Suprapubic skin (tissue), 4 donors: ENCODE measurements at places on chromosomes 3 and 15.

- no peak for DNase-seq
Measured at GRCh38 chr3:195365371-195365770, 77.4 kb downstream of the ACAP2 start.

DNA sequence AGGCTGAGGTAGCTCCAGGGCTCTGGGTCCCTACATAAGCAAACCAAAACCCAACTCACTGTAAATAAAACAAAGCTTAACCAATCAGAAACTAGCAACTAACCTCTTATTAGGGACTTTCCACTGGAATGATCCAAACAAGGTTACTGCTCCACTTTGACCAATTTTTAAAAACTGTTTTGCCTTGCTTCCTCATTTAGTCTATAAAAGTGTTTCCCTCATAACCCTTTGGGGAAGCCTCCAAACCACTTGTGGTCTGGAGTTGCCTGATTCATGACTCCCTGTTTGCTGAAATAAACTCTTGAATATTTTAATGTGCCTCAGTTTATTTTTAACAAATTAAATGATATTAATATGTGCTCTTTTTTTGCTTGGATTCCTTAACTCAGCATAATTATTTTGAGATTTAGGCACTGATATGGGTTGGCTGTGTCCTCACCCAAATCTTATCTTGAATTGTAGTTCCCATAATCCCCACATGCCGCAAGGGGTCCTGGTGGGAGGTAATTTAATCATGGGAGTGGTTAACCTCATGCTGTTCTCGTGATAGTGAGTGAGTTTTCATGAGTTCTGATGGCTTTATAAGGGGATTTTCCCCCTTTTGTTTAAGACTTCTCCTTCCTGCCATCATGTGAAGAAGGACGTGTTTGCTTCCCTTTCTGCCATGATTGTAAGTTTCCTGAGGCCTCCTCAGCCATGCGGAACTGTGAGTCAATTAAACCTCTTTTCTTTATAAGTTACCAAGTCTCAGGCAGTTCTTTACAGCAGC, 90.6 kb downstream of the CD200R1L start:
- DNase-seq = no peak

- no peak for DNase-seq
Measured at GRCh38 chr15:61822511-61822910, 237.7 kb downstream of the VPS13C start.

DNA sequence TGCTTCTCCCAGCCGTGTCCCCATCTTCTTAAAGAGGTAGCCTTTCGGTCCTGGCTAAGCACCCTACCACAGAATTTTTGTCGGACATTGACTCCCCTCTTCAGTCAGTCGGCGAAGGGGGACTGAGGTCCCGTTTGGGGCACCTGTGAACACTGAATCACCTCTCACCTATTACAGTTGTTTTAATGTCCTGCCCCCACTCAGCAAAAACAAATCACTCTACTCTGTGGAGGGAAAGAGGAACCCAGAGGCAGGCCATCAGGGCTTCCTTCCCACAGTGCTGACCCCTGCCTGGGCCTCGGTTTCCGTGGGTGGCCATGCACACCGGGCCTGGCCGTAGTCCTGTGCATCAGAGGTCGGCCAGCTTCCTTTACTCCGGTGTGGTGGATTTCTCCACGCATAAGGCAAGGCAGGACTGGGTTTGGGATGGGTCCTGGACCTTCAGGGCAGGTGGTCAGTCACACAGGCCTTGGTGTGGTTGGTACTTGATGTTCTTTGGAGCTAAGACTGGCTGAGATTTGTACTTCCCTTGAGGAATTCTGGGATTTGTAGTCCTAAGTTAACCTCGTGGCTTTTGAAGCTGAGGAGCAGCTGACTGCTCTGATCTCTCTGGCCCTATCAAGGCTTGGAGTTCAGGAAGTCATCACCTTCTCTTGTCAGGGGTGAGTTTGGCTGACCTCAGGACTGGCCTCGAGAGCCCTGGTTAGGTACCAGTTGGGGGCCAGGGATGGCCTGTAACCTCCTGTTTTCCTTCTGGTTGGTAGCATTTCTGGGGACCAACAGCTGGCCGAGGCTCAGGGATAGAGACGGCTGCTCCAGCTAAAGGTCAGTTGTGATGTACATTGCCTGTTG, 627 bp upstream of the FAM131A start:
- DNase-seq = no peak

DNA sequence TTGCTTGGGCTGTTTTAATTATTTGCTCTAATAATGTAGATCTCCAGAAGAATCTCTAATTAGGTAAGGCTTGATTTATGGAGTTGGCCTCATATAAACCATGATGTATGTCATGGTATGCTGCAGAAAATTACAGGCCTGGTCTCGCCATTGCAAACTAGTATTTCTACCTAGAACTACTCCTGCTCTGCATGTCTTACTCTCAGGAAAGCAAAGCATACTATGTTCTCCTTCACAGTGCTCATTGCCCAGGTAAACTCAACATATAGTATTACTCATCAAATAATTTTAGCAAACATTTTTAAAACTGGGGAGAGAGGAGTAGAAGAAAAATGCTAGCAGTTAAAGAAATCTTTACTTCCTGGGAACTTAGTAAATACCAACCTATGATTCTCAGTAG, 90.7 kb downstream of the FILIP1L start:
- DNase-seq = no peak

DNA sequence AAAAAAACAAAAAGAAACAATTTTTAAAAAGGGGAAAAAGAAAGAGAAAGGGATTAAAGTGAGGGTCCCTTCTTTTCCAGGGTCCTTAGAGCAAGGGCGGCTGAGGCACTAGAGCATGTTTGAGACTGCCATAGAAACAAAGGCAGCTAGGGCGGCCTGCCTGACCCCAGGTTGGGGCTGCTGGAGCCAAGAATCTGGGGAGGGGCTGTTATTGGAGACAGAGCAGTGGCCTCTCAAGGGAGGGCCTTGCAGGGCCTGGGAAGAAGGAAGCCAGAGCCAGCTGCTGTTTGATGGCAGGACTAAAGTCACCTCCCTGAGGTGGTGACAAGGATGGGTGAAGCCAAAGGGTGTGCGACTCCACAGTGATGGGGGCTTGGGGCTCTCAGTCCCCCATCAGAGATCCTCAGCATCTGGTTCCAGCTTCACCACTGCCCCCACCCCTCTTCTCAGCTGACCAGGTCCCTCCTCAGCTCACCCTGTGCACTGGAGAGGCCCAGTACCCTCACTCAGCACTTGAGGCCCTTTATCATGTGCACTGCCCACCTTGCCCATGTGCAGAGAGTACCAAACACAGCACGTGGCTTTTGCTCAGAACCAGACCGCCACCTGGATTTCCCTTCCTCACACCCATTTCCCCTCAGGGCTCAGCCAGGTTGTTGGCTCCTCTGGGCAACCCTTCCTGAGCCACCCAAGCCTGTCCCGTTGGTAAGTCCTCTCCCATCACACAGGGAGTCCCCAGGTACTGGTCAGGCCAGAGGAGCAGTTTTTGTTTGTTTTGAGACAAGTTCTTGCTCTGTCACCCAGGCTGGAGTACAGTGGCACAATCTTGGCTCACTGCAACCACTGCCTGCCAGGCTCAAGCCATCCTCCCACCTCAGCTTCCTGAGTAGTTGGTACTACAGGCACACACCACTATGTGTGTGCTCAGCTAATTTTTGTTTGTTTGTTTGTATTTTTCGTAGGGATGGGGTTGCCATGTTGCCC, 1.7 kb downstream of the TMEM89 start:
- DNase-seq = no peak
